ENCODE measurements at places on chromosomes 6 and 20.

DNA sequence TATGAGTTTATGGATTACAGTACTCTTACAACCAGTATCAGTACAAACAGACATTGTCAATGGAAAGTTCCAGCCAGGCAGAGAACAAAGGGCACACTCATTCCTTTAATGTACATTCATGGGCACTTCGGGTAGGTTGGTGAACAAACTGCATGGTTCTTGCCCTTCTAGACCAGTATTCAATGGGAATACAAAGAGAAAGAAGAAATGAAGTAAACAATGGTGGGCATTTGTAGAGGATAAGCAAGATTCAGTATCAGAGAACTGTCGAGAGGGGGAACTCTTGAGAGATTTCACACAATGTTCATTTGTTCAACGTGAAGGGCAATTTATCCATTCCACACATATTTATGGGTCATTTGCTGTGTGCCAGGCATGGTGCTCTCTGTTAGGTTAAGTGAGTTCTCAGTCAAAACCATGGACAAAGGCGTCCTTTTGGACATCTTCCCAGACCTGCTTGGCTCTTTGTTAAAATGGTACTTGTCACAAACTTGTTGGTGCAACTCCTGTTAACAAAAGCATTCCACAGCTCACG, 714.8 kb downstream of the DHX35 start:
- DNase-seq, result peak; percentile 13

DNA sequence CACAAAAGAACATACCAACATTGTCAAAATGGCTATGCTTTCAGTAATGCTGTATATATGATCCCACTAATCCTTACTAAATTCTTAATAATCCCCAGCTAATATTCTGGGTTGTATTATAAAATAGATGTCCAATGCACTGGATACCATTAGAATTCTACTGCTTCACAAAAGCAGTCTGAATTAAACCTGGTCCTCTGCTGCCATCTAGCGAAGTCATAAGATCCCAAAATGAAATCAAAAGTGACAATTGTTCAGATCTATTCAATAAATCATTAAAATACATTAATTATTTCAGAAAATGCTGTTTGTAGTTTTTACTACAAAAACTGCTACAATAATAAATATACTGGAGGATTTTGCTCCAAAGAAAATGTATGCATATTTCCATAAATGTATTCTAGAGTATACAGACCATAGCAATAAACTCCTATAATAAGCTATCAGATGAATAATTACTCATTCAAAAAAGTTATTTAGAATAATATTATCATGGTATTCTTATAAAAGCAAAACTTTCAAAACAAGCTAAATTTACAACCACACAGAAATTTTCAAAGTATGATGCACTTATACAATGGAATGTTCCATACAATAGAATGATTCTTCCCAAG, 92.6 kb downstream of the RNGTT start:
- peak; percentile 66 for DNase-seq

DNA sequence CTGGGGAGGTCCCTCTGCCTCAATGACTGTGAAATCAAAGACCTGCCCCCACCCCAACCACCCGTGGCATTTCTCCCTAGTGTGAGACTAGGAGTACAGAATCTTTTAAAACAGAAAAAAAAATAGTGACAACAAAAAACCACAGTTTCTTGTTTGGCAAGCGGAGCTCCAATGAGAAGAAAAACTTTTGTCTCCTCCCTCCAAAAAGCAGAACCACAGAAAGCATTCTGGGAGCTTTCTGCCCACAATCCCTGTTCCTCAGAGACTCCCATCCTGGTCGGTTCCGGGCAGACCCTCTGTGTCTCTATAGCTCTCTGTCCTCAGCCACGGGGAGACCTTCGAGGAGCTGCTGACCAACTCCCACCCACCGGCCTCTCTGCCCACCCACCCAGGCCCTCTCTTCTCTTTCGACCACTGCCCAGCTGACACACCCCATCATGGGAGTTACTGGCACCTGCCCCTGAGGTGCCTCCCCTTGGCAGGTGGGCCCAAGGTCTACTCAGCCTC, 4.9 kb downstream of the PREX1 start:
- DNase-seq, result peak; percentile 14

GRCh38 chr20:17771206-17772004, 71.6 kb downstream of the BANF2 start:
- DNase-seq, result no peak

GRCh38 chr20:3800256-3800877, 4.3 kb downstream of the CDC25B start:
- DNase-seq, result no peak

DNA sequence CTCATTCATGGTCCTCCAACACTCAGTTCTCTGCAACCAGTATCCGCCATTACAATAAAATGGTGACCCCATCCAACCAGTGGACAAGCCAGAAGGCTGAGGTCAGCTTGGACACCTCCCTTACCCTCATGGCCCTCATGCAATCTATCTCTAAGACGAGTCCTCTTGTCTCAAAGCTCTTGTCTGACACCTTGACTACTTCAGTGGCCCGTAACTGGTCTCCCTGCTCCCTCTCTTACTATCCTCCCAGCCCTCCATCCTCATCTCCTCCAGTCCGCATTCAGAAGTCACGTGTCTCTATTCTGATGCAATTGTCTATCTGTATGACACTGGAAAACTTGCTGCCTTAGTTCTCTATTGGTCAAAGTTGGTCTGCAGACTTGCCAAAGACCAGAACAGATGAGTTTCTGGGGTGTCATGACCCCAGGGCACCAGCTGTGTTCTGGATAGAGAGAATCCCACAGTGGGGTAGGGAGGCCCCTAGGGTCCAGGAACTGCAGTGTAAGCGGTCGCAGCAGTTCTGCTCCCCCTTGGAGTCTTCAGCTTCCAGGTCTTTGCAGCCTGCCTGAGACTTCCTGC, 59.6 kb upstream of the RNF24 start:
- no peak for DNase-seq

- DNase-seq, result no peak
Observed at GRCh38 chr20:21360705-21361104, 36.6 kb downstream of the NKX2-4 start.

GRCh38 chr6:20997143-20997769, 463.0 kb downstream of the CDKAL1 start:
- DNase-seq, result peak; percentile 18

DNA sequence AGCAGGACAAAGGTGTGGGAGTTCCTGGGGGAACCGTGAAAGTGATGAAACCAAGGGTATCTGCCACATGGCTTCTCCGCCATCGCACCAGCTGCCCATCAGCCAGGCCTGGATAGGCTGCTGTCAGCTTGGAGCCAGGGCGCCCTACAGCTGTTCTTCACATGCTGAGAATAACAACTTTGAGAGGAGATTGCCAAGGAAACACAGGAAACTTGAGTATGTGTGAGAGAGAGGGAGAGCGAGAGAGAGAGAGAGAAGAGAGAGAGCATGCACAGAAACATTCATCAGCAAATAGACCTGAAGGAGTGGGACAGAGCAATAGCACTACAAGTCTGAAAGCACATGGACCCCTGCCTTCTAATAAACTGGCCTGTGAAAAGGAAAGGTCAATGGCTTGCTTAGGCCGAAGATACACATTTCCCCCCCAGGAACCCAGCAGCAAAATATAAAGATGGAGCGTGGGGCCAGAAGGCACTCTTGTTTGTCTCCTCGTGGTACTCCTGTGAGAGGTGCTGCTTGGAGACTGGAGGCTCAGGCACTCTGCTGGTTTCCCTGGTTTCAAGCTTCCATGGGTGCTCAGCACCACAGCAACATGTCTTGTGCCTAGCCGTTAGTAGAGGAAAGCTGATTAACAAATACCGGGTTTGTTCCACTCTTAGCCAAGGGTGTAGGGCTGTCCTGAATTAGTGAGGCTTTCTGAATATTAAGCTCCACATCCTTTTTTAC, 53.0 kb downstream of the SNAP25 start:
- DNase-seq, result peak; percentile 22

DNA sequence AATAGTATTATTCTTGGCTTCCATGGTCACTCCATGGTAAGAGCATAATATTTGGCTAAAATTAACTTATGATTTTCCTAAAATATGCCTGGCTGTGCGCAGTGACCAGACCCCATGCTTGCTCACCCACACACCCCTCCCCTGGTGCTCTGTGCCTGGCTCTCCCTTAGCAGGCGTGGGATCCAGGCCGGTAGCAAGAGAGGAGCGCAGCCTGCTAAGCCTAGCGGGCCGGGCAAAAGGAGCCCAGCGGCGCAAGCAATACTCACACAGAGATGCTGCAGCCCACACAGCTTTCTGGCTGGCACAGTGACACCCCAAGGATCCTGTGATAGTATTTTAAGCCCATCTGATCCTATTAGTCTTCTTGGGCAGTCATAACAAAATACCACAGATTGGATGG, 79.8 kb upstream of the EYS start:
- DNase-seq, result no peak

GRCh38 chr6:30759575-30760239, 15.4 kb upstream of the IER3 start:
- peak; percentile 95 for DNase-seq

- peak; percentile 38 for DNase-seq
Observed at GRCh38 chr6:54980511-54981275, 134.1 kb downstream of the FAM83B start.

- DNase-seq, result peak; percentile 34
Observed at GRCh38 chr6:125124049-125124669, 29.4 kb upstream of the TPD52L1 start.

- DNase-seq, result no peak
Observed at GRCh38 chr6:110554966-110555460, 78.6 kb upstream of the SLC22A16 start.

DNA sequence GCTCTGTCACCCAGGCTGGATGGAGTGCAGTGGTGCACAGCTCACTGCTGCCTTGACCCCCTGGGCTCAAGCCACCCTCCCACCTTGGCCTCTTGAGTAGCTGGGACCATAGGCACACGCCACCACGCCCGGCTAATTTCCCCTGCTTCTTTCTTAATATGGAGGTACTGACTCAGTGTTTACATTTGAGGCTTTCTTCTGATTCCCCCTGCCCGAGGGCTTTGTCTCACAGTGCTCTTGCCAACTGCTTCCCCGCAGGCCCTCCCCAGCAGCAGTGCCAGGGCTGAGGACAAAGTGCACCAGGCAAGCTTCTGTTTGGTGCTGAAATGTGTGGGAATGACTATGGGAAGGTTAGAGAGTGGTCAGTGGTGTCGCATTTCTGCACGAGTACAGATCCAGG, 34.8 kb downstream of the NR2E1 start:
- peak; percentile 78 for DNase-seq

DNA sequence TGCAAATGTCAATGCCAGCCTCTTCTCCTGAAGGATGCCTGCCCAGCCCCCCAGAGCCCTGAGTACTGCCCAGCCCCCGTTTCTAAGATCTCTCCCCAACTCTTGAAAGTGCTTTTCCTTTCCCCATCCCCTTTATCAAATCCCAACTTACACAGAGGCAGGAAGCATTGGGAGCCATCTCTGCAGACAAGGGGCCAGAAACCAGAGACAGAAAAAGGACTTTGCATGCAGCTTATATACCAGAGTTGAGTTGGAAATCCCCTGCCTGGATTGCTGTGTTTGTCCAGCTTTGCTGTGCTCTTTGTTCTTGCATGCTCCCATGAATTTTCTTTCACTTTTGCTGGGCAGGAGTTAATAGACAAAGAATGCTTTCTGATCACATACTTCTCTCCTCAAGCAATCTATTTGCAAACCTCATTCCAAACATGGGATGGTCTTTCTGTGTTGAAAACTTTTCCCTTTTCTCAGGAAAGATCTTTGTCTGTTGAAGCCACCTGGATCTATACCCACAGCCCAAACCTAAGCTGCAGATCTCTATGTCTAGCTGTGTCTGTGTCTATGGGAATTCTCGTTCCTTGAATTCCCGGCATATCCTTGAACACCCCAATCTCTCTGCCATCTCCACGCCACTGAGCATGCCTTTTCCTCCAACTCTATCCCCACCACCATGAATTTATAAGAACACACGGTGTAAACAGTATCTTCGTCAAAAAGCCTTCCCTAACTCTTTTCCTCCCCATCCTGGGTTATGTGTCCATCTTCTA, at the start of gene UBD:
Gene UBD (minus strand): TSS at position 209 of the 764 bp plus-strand sequence. CDS start 31 bp downstream, at position 178.
- no peak for DNase-seq

GRCh38 chr6:125471667-125472066, 169.9 kb upstream of the HDDC2 start:
- peak; percentile 19 for DNase-seq

DNA sequence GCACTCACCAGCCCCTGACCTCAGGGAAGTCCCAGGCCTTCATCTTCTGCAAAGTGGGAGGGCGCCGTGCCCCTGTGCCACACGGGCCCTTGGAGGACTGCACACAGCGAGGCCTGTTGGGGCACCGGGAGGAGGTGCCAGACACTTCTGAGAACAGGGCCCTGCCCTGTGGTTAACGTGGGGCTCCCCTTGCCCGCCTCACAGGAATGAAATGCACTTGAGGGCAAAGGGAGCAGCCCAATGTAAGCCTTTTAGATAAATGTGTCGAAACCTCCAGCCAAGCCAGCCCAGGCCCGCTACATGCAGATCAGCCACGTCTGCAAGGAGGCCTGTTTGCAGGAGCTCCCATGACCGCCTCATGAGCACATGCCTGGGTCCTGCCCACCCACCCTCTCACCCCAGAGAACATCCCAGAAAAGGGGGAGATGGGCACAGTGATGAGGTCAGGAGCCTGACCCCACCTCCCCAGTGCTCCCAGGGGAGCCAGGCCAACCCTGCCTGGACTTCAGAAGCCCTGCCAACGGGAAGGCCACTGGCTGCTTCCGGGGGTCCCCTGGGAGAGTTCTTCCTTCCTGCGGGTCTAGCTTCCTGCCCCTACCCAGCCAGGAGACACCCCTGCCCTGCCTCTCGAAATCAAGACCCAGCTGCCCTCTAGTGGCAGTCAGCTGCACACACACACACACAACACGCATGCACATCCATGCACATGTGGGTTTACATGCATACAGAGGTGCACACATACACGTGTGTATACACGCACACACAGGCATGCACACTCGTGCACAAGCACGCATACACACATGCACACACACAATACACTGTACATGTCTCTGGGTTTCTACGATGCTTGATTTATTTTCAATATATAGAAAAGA, 178.7 kb downstream of the TAF4 start:
- peak; percentile 32 for DNase-seq

DNA sequence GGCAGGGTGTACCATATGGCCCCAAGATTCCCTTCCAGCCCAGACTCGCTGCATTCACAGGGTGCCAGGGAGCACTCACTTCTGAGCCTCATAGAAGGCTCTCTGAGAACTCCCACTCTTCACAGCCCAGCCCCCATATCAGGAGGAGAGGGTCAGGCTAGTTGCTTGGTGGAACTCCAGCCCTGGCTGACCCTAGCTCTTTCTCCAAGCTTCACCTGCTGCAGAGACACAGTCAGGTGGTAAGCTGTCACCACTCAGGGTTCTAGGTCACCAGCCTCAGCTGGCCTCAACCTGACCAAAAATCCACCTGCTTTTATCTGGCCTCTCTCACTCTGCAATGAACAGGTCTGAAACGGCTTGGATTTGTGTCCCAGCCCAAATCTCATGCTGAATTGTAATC, 162.7 kb upstream of the MLN start:
- DNase-seq, result no peak
